Breast epithelium (tissue), 4 donors: ENCODE measurements at places on chromosomes 13 and 19. TPM values are rescaled to one million over a fixed set of nuclear protein-coding genes. Genes with fewer than 3 reads are reported as not detected.
A peak's percentile ranks its signal among the peaks of the same experiment; 100 is the strongest.

- no peak for DNase-seq
These were observed 3.9 kb upstream of the PCDH17 start for GRCh38 chr13:57627663-57628062.

- no peak for DNase-seq
These were observed 1618.7 kb downstream of the OLFM4 start for GRCh38 chr13:54647275-54647674.

DNA sequence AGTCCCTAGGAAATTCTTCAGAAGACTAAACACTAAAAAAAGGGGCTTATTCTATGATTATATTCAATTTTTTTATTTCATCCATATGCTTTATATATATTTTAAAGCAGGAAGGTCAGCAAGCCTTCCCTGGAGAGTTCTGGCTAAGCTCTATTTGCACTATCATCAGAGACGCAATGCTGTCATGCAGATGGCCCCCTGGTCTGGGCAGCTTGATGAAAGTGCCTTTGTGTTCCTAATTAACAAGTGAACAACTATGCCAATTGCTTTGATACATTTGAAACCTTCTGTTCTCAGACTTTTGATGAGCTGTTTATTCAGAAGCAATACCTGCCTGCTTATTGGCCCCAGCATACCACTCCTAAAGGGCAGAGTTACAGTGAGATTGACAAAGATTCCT is 1344.6 kb downstream of the OLFM4 start:
- DNase-seq = no peak

DNA sequence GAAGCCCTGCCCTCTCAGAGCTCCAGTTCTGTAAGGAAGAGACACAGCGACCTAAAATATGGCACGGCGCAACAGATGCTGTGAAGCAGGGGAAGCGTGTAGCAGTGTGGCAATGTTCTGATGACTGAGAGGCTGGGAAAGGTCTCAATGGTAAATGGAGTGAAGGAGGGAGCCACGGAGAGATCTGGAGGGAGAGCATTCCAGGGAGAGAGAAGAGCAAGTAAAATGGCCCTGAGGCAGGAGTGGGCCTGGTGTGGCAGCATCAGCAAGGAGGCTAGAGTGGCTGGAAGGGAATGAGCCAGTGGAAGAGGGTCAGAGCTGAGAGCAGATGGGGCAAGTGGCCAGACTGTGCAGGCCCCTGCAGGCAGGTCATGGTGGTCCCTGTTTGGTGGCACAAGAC is 16.4 kb downstream of the RCN3 start:
- DNase-seq = no peak

DNA sequence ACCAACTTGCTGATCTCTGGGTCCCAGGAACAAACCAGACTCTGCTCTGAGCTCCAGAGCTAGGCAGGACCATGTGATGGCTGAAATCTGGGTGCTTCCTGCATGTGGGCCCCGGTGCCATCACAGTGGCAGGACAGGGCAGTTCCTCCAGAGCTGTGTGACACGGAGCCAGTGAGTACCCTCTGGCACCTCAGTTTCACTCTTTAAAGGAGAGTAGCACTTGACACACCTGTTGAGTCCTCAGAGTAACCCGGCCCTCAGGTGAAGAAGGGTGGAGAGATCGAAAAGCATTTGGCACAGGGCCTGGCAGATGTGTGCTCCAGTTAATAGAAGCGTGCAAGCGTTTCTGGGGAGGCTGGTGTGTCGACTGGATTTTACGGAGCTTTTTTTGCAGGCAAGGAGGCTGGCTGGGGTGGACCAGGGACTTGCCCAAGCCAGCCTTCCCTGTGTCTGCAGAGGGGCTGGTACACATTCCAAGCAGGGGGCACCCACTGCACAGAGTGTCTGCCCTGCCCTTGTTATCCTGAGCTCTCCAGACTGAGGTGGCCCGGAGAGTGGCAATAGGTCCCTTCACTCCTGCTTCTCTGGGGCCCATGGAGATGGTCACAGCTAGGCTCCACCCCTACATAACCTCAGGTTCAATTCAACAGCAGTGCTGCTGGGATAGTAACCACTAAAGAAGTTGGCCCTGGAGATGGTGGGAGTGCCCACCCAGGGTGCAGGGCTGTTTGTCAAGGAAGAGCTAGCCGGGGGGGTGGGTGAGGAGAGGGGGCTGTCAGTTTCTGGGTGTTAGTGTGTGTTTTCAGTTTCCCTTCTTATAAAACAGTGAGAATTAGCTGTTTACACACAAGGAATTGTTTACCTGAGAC is 8.3 kb downstream of the RPS19 start:
- DNase-seq = no peak

DNA sequence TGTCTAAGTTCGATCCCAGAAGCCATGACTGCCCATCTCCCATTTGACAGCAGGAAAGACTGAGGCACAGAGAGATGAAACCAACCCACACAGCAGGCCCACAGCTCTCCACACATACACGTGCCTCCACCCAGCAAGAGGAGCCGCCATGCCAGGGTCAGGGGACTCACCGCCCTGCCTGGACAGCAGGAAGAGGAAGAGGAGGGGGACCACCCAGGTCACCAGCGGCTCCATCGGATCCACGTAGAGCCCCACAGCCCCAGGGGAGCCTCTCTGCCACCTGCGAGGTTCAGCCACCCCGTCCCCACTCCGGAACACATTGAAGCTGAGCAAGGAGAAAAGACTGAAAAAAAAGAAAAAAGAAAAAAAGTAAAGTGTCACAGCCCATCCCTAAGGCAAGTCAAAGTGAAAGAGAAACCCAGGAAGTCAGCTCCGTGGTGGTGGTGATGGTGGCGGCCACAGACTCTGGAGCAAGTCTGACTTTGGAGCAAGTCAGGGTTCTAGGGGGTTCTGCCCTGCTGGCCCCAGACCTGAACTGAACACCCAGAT is at the start of gene IL12RB1:
IL12RB1 (minus strand) TSS at position 345 of the 549 bp plus-strand sequence; CDS start at position 234, 111 bp downstream.
- no peak for DNase-seq

DNA sequence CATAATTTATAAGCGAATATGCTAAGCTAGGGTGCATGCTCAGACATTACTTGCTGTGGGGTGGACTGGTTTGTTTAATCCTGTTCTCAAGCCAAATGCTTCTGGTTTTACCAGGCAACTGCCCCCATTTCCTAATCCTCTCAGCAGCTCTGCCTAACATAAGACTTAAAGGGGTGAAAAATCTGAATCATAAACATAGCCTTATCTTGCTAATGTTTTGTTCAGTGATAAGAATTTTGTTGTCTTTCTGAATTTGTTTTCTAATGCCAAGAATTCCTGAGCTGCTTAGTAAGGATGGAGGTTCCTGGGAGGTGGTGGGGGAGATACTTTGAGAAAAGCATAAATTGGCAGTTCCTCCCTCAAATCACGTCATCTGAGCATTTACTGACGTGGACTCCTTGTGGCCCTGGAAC is 42.7 kb downstream of the ING1 start:
- DNase-seq = no peak

- DNase-seq = no peak
These were observed 55.1 kb downstream of the SLAIN1 start for GRCh38 chr13:77752512-77753069.

- peak; percentile 73 for DNase-seq
These were observed 21.8 kb downstream of the MCF2L start for GRCh38 chr13:112990783-112991182.

- DNase-seq = no peak
These were observed 2.7 kb upstream of the ZFP82 start for GRCh38 chr19:36420961-36421748.

GRCh38 chr19:16739546-16739945 is 19.9 kb downstream of the NWD1 start:
- no peak for DNase-seq

GRCh38 chr19:3289971-3290569 is 65.6 kb downstream of the CELF5 start:
- DNase-seq = peak; percentile 66

- DNase-seq = no peak
These were observed 114.6 kb downstream of the TDRD3 start for GRCh38 chr13:60511637-60512036.

DNA sequence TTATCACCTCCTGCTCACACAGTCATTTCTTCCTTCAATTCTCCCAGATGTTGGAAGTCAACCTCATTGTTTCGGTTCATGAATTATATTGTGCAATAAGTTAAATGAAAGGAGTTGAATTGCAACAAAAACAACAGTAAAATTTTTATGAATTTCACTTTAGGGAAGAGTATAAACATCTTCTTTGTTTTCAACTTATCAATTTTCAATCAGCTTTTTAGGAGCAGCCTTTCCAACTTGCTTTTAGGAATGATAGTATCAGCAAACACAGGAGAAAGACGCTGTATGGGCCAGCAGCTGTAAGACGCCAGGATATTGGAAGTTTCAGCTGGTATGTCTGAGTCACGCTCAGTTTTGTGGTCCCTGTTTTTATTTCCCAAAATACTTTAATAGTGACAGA is 132.5 kb upstream of the ARGLU1 start:
- no peak for DNase-seq

DNA sequence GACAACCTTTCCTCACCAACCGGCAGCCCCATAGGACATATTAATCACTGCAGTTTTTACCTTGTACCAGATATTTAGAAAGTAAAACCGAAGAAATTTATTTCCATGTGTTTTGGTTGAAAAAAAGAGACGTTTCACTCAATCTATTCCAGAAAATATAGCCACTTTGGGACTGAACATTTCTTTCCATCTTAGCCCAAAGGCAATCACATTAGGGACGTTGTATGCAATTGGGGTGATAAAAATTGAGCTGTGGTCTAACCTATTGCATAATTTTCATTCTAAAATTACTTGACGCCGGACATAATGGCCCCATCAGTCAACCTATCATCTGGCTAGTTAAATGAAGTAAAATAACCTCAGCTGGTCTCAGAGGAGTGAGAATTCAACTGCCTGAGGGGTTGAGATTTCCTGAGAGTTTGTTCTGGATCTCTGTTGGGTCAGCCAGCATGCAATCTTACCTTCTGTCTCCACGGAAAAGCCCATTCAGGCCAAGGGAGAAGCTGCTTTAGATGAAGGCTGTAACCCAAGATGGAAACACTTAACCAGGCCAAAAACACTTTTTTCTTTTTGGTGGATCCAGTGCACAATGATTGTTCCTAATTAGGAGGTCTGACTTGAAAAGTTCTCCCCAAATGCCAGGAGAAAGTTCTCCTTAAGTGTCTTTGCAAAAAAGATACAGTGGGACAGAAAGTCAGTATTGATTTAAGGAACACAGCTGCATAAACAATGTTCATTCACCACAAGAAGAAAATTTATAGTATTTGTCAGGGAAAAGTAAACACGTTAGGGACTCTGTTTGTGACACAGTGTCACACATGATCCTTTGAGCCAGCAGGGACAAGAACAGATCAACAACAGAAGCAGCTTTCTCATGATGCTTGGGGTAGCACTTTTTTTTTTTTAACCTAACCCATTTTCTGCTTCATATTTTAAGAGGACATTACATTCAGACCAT is 34.1 kb downstream of the DLEU7 start:
- no peak for DNase-seq

DNA sequence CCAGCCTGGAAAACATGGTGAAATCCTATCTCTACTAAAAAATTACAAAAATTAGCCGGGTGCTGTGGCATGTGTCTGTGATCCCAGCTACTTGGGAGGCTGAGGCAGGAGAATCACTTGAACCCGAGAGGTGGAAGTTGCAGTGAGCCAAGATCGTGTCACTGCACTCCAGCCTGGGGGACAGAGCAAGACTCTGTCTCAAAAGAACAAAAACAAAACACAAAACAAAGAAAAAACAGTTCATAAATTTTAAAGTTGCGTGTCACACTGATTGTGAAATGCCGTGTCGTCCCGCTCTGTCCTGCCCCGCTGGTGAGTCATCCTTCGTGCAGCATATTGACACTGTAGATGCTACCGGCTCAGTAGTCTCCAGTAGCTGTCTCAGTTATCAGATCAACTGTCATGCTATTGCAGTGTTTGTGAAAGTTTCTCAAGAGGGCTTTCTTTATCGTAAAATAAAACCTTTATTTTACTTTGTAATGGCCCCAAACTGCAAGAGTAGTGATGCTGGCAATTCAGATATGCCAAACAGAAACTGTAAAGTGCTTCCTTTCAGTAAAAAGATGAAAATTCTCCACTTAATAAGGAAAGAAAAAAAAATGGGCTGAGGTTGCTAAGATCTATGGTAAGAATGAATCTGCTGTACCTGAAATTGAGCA is 36.4 kb upstream of the IGFL1 start:
- peak; percentile 72 for DNase-seq

DNA sequence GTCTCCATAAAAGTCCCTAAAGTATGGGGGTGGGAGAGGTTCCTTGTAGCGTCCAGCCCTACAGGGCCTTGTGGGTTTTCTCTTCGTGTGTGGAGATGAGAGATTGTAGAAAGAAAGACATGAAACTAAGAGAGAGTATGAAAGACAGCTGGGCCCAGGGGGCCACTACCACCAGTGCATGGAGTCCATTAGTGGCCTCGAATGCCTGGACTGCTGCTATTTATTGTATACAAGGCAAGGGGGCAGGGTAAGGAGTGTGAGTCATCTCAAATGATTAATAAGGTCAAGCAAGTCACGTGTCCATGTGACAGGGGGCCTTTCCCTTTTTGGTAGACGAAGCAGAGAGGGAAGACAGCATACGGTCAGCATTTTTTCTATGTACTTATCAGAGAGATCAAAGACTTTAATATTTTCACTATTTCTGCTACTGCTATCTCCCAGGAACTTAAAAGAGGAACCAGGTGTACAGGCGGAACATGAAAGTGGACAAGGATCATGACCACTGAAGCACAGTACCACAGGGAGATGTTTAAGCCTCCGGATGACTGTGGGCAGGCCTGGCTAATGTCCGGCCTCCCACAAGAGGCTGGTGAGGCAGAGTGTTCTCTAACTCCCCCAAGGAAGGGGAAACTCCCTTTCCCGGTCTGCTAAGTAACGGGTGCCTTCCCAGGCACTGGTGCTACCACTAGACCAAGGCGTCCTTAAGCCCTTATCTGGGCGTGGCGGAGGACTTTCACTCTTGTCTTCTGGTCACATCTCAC is 25.5 kb downstream of the FGF21 start:
- DNase-seq = no peak

- DNase-seq = no peak
These were observed at the start of gene DCT for GRCh38 chr13:94479616-94480015. Gene DCT (minus strand): TSS chr13:94479682. CDS start chr13:94479255, 427 bp downstream.

Gene UFM1
- 58.7 TPM for total RNA-seq

Gene PLPP2
- 166 TPM for total RNA-seq

Gene PLIN4
- 213 TPM for total RNA-seq

Gene RASIP1
- total RNA-seq = 10.7 TPM

Gene PCP2
- 4.9 TPM for total RNA-seq

Gene KLK14
- 0.98 TPM for total RNA-seq

Gene ZNF486
- 14.1 TPM for total RNA-seq

Gene PSG1
- total RNA-seq = not detected
